ENCODE measurements at places on chromosomes 7 and 10.

- no peak for DNase-seq
Observed at GRCh38 chr7:139844779-139845442, 15.8 kb downstream of the TBXAS1 start.

DNA sequence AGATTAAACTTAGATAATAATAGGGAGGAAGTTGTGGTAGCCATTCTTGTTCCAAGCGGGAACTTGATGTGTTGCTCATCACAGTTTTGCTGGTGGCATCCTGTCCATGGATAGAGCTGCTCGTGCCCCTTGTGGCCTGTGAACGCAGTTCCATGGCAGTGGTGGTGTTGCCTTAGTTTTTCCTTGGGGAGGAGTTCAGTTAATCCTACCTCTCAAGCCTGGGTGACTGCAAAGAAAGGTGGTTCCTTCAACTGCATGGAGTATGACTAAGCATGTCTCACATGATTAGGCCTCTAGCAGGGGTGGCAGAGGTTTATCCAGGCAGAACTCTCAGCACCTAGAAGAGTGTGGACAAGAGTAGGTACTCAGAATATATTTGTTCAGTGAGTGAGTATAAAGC is 99.7 kb downstream of the MAPK8 start:
- DNase-seq: no peak

GRCh38 chr7:70795948-70796347 is 336.0 kb upstream of the GALNT17 start:
- DNase-seq: no peak

DNA sequence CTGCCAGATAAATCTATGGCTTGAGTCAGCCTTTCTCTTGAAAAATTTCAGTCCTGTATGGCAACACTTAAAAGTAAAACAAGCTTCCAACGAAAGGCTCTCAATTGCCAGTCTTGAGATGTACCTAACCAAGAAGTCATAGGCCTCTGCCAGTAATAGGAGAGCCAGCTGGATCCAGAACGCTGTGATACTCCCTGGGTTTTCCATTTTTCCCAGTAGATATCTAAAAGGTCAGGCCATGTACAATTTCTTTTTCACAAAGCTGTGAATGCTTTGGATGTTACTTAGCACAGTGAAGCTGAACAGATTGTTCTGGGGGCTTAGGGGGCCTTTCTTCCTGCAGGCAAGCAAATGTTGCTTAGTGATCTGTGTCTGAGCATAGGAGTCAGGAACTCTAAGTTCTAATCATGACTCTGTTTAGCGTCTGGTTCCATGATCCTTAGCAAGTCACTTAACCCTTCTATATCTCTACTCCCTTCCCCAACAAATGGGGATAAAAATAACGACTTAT is 86.5 kb downstream of the ARMH3 start:
- DNase-seq: no peak

DNA sequence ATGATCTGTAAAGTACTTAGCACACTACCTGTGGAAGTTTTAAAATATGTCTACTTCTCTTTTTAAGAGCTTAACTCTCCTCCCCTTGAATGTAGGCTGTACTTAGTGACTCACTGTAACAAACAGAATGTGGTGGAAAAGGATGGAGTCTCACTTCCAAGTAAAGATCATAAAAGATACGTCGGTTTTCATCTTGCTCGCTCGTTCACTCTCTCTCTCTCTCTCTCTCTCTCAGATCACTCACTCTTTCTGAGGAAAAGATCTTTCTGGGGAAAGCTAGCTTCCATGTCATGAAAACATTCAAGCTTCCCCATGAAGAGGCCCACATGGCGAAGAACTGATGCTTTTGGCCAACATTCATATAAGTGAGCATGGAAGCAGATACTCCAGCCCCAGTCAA is 5.5 kb downstream of the CHUK start:
- DNase-seq: no peak

- no peak for DNase-seq
Observed at GRCh38 chr7:73881352-73882046, 20.5 kb downstream of the TMEM270 start.

- no peak for DNase-seq
Observed at GRCh38 chr7:125683156-125683555, 753.5 kb upstream of the POT1 start.

- no peak for DNase-seq
Observed at GRCh38 chr7:100401811-100402210, 26.7 kb downstream of the ZCWPW1 start.

- no peak for DNase-seq
Observed at GRCh38 chr7:43735403-43735801, 6.1 kb upstream of the COA1 start.

GRCh38 chr10:24822590-24822989 is 98.9 kb upstream of the ARHGAP21 start:
- DNase-seq: no peak

All from hypothalamus (tissue), 51 donors.